ENCODE measurements at places on chromosomes 6 and 20. TPM values are rescaled to one million over a fixed set of nuclear protein-coding genes. Genes with fewer than 3 reads are reported as not detected.

DNA sequence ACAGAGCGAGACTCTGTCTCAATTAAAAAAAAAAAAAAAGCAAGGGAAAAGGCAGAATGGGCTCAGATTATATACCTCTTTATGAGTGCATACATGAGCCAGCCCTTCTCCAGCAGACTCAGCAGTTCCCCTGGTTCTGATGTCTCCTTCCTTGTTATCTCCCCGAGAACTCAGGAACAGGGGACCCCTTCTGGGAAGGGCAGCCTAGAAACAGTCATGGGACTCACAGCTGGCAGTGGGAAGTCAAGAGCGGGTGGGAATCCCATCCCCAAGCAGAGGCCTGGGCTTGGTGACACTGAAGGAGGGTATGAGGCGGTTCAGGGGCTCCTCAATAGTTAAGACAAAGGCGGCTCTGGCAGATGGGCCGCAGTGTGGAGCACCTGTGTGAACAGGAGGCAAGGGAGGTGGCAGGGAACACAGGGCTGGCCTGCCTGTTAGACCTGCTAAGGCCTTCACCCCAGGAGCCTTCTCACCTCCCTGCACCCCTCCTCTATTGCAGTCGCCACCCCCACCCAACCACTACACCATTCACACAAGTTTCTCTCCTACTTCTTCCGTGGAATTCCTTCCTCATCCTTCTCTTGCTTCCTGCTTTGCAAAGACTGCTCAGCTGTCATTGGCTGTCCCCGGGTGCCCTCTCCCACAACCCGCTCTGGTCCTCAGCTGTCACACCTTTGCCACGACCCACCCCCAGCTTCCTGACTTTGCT, 29.7 kb upstream of the MDFI start:
- H3K4me1 ChIP-seq = no peaks in the 10 kb centered on the region
- H3K4me3 ChIP-seq = no peak overlapping the region
- no peak for DNase-seq
- H3K27ac ChIP-seq = no peak overlapping the region
- no peaks in the 10 kb centered on the region for H3K36me3 ChIP-seq

DNA sequence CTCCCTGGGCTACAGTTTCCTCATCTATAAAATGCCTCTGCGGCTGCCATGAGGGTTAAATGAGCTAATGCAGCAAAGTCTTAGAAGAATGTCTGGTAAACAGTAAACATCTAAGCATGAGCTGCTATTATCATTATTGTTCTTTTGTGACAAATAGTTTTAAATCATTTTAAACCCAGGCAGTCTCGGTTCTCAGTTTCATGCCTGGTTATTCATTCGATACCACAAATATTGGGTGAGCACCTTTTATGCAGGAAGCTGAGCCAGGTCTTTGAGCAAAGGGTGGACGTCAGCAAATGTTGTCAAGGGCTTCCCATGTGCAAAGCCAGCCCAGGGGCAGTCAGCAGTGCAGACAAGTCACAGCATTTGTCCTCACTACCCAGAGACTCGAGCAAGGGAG, 128.7 kb downstream of the NFATC2 start:
- no peaks in the 10 kb centered on the region for H3K27me3 ChIP-seq
- peaks cover 44% of the 10 kb centered on the region for H3K36me3 ChIP-seq
- peaks cover 89% of the 10 kb centered on the region for H3K4me1 ChIP-seq
- peak; percentile 65 for DNase-seq
- peak overlapping the region; percentile 45 for H3K4me3 ChIP-seq

- no peaks in the 10 kb centered on the region for H3K4me1 ChIP-seq
- H3K27me3 ChIP-seq = no peaks in the 10 kb centered on the region
- H3K4me3 ChIP-seq = no peak overlapping the region
- H3K27ac ChIP-seq = no peak overlapping the region
- no peaks in the 10 kb centered on the region for H3K36me3 ChIP-seq
- DNase-seq = no peak
Observed at GRCh38 chr20:37396416-37397075, 50.6 kb downstream of the SRC start.

GRCh38 chr6:7121700-7122241, 14.0 kb downstream of the RREB1 start:
- H3K27ac ChIP-seq = no peak overlapping the region
- peaks cover 32% of the 10 kb centered on the region for H3K4me1 ChIP-seq
- H3K27me3 ChIP-seq = no peaks in the 10 kb centered on the region
- H3K4me3 ChIP-seq = no peak overlapping the region
- DNase-seq = no peak
- peaks cover 34% of the 10 kb centered on the region for H3K36me3 ChIP-seq

Gene PRSS35
- total RNA-seq = not detected

Gene GPX5
- not detected for total RNA-seq

DNA sequence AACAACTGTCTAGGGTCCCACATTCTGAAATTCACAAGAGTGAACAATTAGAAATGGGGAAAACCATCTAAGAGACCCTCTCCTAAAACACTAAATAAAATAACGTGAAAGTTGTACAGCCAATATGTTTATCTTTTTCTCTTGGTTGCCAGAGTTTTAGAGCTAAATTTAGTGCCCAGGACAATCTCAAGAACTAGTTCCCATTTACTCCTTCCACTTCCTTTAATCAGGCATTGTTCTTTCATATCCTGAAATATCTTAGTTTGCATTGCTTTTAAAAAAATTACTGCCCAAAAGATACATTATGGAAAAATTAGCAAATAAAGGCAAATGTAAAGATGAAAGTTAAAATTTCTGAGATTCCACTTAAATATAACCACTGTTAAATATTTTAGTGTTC, 33.1 kb upstream of the UBR2 start:
- no peaks in the 10 kb centered on the region for H3K4me1 ChIP-seq
- H3K27me3 ChIP-seq = no peaks in the 10 kb centered on the region
- H3K36me3 ChIP-seq = no peaks in the 10 kb centered on the region
- H3K27ac ChIP-seq = no peak overlapping the region
- no peak for DNase-seq

Gene TSPYL4
- total RNA-seq = 15.1 TPM

Gene PPIL6
- total RNA-seq = 0.21 TPM

DNA sequence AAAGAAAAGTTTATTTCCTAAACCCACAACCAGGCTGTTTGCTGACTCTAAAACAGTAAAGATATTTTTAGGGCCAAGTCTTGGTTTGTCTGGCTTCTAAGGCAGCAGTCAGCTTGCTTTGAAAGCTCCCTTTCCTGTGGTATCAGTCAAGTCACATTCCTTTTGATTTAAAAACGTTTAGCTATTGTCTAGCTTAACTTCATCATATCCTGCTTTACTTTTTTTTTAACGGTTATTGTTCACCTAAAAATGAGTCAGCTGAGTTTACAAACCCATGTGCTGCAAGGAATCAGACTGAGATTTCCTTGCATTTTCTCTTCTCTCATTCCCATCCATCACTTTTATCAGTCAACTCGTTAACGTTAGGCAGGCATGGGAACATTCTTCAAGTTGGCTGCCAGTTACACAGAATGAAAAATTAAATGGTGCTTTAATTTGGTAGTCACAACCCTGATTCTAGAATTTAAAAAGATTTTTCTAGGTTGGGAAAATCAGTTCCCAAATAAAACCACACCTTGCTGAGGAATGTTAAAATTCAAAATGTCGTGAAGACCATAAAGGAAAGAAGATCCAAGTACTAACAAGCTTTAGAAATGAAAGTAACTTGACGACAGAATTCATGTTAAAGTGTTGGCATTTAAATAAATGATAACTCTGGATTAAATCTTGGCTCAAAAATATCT, 45.9 kb downstream of the ELOVL5 start:
- peaks cover 70% of the 10 kb centered on the region for H3K4me1 ChIP-seq
- peak overlapping the region; percentile 39 for H3K4me3 ChIP-seq
- H3K27ac ChIP-seq = peak overlapping the region; percentile 52
- H3K27me3 ChIP-seq = no peaks in the 10 kb centered on the region
- no peak for DNase-seq
- H3K36me3 ChIP-seq = peaks cover 4% of the 10 kb centered on the region

- no peaks in the 10 kb centered on the region for H3K27me3 ChIP-seq
- DNase-seq = no peak
- no peaks in the 10 kb centered on the region for H3K36me3 ChIP-seq
- no peak overlapping the region for H3K27ac ChIP-seq
- H3K4me3 ChIP-seq = no peak overlapping the region
Observed at GRCh38 chr20:36528875-36529417, 12.4 kb upstream of the MYL9 start.

Gene MYH7B
- 0.26 TPM for total RNA-seq

Gene NFATC2
- 39.9 TPM for total RNA-seq

- H3K27ac ChIP-seq = no peak overlapping the region
- no peak for DNase-seq
- no peak overlapping the region for H3K4me3 ChIP-seq
- H3K27me3 ChIP-seq = peaks cover 10% of the 10 kb centered on the region
Observed at GRCh38 chr6:18028332-18028731, 40.9 kb upstream of the KIF13A start.

Gene FBXO5
- 73.5 TPM for total RNA-seq

DNA sequence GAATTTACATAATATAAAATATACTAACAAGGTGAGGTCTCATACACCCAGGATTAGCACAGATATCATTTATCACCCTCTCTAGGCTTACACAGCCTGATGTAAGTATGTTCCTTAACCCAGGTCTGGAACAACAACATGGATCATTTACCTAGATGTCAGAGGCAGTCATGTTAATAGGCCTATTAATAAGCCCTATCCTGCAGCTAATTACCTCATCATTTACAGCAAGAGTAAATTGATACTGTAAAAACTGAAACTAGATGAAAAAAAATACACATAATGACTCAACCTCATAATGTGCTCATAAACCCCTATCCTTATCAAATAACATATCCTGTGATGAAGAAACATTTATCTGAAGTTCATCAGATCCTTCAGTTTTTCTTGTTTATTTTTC, 334.3 kb upstream of the MANEA start:
- no peaks in the 10 kb centered on the region for H3K4me1 ChIP-seq
- H3K27ac ChIP-seq = no peak overlapping the region
- H3K27me3 ChIP-seq = no peaks in the 10 kb centered on the region
- no peak for DNase-seq
- no peak overlapping the region for H3K4me3 ChIP-seq

GRCh38 chr6:150228072-150228733, 85.4 kb downstream of the PPP1R14C start:
- H3K27me3 ChIP-seq = peaks cover 48% of the 10 kb centered on the region
- H3K4me1 ChIP-seq = peaks cover 4% of the 10 kb centered on the region
- no peak for DNase-seq
- no peak overlapping the region for H3K4me3 ChIP-seq
- H3K27ac ChIP-seq = no peak overlapping the region
- H3K36me3 ChIP-seq = peaks cover 6% of the 10 kb centered on the region

GRCh38 chr6:1372690-1373089, 16.7 kb upstream of the FOXF2 start:
- no peak overlapping the region for H3K27ac ChIP-seq
- no peak for DNase-seq
- H3K4me3 ChIP-seq = no peak overlapping the region
- H3K4me1 ChIP-seq = peaks cover 2% of the 10 kb centered on the region

GRCh38 chr6:34816635-34817301, 24.9 kb downstream of the BLTP3A start:
- H3K27ac ChIP-seq = no peak overlapping the region
- H3K4me3 ChIP-seq = no peak overlapping the region
- no peaks in the 10 kb centered on the region for H3K27me3 ChIP-seq
- H3K4me1 ChIP-seq = no peaks in the 10 kb centered on the region
- H3K36me3 ChIP-seq = peaks cover 4% of the 10 kb centered on the region
- no peak for DNase-seq

- no peak overlapping the region for H3K4me3 ChIP-seq
- DNase-seq = no peak
- H3K27me3 ChIP-seq = no peaks in the 10 kb centered on the region
Observed at GRCh38 chr6:8054276-8054675, 9.9 kb downstream of the BLOC1S5 start.

- no peaks in the 10 kb centered on the region for H3K27me3 ChIP-seq
- peak overlapping the region; percentile 78 for H3K27ac ChIP-seq
- H3K4me3 ChIP-seq = no peak overlapping the region
- peaks cover 24% of the 10 kb centered on the region for H3K4me1 ChIP-seq
- DNase-seq = no peak
Observed at GRCh38 chr6:134287859-134288537, 29.9 kb downstream of the SGK1 start.

Gene LRRN4
- not detected for total RNA-seq

DNA sequence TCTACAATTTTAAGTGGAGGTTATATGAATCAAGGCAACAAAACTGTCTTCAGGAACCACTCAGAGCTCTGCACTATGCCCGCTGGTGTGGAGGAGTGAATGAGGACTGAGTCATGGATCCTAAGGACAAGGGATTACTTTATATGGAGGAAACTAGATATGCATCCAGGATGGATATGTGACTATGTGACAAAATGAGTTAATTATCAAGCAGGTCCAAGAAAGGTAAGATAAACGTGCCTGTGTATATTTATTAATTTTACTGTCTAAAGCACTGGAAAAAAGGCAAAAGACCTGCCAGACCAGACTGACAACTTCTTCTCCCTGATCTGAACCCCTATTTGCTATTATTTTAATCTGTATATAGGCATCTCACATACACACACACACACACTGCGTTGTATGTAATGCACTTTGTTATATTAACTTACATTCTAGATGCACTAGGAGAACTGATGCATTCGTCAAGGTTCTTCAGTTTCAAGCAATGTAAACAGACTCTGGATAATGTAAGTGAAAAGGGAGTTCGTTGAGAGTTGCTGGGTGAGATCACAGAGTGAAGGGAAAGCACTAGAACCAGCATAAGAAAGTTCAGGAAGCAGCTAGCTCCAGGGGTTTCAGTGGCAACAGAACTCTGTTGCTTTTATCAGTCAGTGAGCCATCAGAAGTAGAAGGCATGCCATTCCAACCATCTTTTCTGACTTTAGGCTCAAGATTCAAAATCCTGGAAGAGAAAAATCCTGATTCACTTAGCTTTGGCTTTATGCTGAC, 26.4 kb upstream of the ADGRG6 start:
- no peaks in the 10 kb centered on the region for H3K36me3 ChIP-seq
- no peak overlapping the region for H3K27ac ChIP-seq
- H3K4me1 ChIP-seq = no peaks in the 10 kb centered on the region
- H3K27me3 ChIP-seq = peaks cover 11% of the 10 kb centered on the region
- DNase-seq = no peak

Gene SNAP91
- not detected for total RNA-seq

DNA sequence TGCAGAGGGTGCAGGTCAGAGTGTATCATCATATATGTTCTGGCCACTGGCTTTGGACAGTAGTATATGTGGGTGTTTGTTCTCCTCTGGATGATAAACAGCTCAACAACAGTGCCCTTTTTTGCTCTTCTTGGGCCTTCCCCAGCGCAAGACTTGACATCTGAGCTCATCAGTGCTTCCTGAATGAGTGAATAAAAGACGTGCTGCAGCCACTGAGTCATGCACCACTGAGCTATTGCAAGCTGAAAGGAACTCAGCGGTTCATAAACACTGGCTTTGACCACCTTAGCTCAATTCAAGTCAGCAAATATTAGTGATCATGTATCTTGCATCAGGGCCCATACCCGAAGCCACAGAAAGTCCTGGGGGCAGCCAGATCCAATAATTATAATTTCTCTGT, 105.3 kb upstream of the KCNG1 start:
- peak; percentile 64 for DNase-seq
- H3K4me3 ChIP-seq = no peak overlapping the region
- H3K27ac ChIP-seq = peak overlapping the region; percentile 30
- H3K36me3 ChIP-seq = no peaks in the 10 kb centered on the region
